ENCODE measurements at places on chromosomes 13 and 19.
A peak's percentile ranks its signal among the peaks of the same experiment; 100 is the strongest.

- DNase-seq, result peak; percentile 60
These were observed 27.7 kb downstream of the ZNF844 start for GRCh38 chr19:12092065-12092867.

GRCh38 chr19:10417541-10418234, 2.6 kb upstream of the PDE4A start:
- DNase-seq, result peak; percentile 63

- no peak for DNase-seq
These were observed 898.9 kb upstream of the MIR17HG start for GRCh38 chr13:90448466-90449037.

DNA sequence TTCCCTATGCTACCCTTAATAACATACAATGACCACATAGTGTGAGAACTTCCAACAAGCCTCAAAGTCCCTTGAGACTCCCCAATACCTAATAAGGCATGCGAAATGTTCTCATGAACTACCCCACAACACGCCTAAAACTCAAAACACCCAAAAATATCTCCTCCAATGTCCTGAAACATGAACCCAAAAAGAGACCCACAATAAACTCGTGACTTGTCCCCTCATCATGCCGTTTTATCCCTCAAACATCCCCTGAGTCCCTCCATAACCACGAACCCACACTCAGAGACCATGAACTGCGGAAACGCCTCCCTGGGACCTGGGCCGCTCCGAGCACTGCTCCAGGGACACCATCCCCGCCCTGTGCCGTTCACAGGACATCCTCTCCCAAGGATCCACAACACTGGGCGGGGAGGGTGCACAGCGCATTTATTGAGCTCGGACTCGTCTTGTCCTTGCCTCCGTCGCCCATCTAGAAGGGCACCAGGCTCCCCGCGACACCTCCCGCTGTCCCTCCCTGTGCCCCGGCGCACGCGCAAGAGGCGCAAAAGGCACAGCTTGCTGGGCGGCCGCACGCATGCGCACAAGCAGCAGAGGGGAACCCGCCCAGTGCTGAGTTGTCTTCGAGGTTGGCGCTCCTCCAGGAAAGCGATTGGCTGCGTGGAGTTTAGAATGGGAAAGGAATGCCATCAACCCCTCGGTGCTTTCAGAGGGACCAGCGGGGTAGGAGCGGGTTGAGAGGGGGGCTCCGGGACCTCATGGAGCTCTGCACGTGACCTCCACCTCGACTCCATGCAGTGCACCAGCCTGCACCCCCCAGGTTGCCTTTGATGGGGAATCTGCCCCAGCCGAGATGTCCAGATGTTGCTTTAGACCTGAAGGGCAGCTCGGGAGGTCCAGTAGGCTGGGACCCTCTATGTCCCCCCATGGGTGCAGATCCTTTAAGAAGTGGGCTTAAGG, 8.8 kb downstream of the FXYD3 start:
- peak; percentile 96 for DNase-seq

DNA sequence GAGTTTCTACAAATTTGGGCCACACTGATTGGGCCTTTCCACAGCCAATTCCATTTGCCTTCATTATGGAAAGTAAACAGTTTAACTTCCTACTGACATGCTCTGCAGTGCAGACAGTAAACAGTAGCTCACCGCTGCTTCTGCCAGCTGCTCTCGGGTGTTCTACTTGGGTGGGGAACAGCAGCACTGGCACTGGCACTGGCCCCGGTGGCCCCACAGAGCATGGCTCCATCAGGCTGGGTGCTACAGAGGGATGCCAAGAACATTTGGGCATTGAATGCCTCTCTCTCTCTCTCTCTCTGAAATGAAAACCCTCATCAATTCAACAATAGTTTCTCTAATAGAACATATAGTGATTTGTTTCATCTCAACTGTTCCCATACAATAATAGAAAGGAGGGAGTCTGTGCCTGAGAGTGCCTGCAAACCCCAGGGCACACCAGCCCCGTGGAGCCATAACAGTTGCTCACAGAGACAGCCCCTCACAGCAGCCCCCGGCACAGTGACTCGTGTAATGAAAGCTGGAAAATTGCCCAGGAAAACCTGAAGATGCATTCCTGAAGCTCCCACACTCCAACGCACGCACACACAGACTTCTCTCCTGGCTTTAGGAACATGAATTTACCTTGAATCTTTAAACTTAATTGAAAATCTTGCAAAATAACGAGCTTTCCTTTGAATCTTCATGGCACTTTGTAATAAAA, 38.2 kb upstream of the GJB6 start:
- DNase-seq, result peak; percentile 26

GRCh38 chr13:60398379-60398891, 1.4 kb downstream of the TDRD3 start:
- DNase-seq, result peak; percentile 11

GRCh38 chr13:73451221-73452029, 392.6 kb downstream of the KLF5 start:
- peak; percentile 71 for DNase-seq

DNA sequence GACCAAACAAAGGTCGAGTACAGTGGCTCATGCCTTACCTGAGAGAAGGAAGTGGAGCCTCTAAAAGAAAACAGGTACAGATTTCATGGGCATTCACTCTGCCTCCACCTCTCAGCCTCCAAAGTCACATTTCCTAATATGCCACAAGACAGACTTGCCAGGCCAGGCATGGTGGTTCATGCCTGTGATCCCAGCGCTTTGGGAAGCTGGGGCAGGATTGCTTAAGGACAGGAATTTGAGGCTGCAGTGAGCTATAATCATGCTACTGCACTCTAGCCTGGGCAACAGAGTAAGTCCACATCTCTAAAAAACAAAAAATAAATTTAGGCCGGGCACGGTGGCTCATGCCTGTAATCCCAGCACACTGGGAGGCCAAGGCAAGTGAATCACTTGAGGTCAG, 10.9 kb upstream of the DNMT1 start:
- peak; percentile 36 for DNase-seq

Data from DMS53 (cell line).